ENCODE measurements at places on chromosomes 5 and 9. TPM values are rescaled to one million over a fixed set of nuclear protein-coding genes. Genes with fewer than 3 reads are reported as not detected.

DNA sequence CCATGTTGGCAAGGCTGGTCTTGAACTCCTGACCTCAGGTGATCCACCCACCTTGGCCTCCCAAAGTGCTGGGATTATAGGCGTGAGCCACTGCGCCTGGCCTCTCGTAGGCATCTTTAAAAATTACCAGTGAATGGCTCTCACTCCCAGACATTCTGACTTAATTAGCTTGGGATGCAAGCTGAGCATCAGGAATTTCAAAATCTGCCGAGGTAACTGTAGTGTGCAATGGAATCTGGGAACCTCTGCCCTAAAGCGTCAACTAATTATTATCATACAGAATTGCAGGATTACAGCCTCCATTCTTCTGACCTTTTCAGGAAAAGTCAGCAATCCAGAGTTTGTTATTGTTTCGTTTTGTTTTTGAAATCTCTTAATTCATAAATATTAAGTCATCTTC is 213.4 kb upstream of the DMAC1 start:
- no peak for DNase-seq

- DNase-seq = no peak
These were observed 294.1 kb upstream of the TNC start for GRCh38 chr9:115411993-115412452.

Gene PCDHA1
- not detected for total RNA-seq

Gene PCDHB12
- not detected for total RNA-seq

Gene WDR38
- total RNA-seq = not detected

- no peak for DNase-seq
These were observed 293.2 kb downstream of the EPB41L4A start for GRCh38 chr5:112125903-112126302.

DNA sequence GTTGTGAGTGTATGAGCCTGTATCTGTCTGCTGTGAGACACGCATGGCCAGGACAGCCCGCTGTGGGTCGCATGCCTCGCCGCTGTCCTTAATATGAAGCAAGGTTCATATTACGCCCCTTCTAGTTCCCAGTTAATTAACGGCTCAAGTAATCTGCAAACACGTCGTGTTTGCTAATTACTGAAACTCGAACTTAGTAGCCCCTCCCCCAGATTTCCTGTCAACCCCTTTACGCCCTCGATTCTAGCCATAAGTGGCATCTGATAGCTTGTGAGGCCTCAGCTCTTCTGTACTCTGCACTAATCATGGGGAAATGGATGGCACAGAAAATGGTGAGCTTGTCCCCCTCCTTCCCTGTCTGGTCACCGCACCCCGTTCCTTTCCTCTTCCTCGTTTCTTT is 116.9 kb upstream of the OTULINL start:
- no peak for DNase-seq

DNA sequence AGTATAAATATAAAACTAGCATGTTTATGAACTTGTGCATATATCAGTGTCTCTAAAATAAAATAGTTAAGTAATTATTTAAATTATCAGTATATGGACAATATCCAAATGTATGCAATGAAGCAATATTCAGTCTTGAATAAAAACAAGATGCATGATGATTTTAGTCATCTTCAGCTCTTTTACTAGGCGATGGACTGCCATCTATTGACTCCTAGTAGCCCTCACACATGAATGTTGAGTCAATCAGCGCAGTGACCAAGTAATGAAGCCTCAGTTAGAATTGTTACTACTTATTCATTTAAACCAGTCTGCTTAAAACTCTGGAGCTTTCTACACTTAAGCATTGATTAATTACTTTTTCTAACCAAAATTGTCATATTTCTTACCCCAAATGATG is 92.9 kb upstream of the GRHPR start:
- DNase-seq = no peak

Gene RPL35
- 3,564 TPM for total RNA-seq

Gene SLC6A7
- total RNA-seq = not detected

GRCh38 chr5:150460781-150461180 is 11.2 kb upstream of the RPS14 start:
- DNase-seq = no peak

GRCh38 chr9:7516376-7516775 is 283.2 kb downstream of the DMAC1 start:
- no peak for DNase-seq

Gene CYSRT1
- total RNA-seq = 0.83 TPM

GRCh38 chr5:152271420-152271819 is 133.7 kb downstream of the NMUR2 start:
- DNase-seq = peak; percentile 27

DNA sequence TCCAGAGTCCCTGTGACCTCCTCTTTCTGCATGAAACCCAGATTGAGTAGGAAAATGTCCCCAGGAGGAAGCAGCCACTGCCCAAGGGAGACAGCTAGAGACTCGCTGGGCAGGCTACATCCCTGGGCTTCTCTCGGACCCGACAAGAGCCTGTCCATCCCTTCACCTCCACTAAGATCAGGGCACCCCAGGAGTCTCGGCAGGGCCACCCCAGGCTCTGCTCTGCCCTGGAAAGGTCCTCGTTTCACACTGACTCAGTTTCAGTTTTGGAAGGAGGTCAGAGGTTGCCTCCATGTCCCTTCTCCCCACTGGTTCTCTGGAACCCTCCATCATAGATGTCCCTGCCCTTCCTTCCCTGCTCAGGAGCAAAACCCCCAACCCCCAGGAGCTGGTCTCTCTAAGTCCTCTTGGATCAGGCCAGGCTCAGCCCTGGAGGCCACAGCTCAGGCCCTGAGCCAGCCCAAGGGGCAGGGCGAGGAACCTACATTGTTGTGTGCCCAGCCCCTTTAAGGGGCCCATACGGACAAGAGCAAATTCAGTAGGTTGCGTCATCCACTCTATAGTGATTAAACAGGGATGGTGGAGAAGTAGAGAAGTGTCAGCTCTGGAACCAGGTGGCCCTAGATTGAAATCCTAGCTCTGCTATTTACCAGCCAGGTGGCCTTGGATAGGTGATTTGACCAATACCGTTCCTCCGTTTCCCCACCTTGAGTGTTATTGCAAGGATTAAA is 37.4 kb downstream of the C9orf50 start:
- no peak for DNase-seq

- DNase-seq = no peak
These were observed 4.4 kb upstream of the CD180 start for GRCh38 chr5:67200809-67201562.

GRCh38 chr5:27733237-27733636 is 694.9 kb upstream of the CDH9 start:
- no peak for DNase-seq

DNA sequence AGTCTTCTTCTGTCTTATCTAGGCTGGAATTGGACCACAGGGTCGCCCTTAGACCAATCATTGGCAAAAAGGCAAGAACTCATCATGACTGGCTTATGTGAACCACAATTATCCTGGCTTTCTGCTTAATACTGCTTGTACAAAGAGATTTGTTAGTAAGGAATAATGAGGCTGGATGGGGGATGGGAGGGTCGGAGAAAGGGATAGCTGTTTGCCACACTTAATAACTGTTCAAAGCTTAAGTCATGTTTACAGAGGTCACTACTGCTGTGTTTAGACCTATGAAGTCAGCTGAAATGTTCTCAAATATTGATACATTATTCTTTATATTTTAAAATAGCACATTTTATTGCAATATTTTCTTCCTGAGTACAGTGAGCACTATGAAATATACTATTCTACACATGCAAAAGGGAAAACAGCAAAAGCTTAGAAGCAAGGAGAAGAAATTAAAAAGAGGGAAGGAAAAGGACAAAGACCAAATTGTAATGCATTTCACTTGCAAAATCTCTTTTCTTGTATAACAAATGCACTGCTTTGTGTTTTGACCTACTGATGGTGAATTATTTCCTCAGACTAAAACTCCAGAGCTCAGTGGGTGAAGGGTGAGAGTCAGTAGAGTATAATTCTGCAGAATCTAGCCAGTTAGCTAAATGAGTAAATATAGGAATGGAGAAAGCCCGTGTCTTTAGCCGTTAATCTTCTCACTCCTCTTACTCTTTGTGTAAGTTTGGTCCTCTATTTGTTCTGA is 404.9 kb upstream of the ZNF608 start:
- DNase-seq = no peak

GRCh38 chr5:65880496-65881072 is 45.8 kb upstream of the ERBIN start:
- no peak for DNase-seq

Gene OBP2B
- not detected for total RNA-seq

Gene GRXCR2
- total RNA-seq = not detected

DNA sequence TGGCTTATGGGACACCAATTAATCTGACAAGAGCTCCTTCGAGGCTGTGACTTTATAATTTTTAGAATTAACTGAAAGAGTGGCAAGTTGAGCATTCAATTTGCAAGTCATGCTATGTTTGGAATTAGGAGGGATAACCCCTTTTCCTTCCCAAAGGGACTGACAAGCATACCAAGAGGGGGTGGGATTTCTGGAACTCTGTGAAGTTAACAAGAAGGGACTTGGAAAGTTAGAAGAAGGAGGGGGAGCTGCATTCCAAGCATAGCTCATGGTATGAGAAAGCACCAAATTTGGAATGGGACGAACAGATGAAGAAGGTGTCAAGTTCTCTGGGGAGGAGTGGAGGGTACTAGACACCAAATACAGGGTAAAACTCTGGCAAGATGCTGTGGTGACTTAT is 8.9 kb upstream of the PALM2AKAP2 start:
- no peak for DNase-seq

Gene ACO1
- total RNA-seq = 35.2 TPM

Gene TMEM232
- total RNA-seq = 0.67 TPM

- DNase-seq = peak; percentile 78
These were observed 34.5 kb upstream of the COL5A1 start for GRCh38 chr9:134606951-134607731.

DNA sequence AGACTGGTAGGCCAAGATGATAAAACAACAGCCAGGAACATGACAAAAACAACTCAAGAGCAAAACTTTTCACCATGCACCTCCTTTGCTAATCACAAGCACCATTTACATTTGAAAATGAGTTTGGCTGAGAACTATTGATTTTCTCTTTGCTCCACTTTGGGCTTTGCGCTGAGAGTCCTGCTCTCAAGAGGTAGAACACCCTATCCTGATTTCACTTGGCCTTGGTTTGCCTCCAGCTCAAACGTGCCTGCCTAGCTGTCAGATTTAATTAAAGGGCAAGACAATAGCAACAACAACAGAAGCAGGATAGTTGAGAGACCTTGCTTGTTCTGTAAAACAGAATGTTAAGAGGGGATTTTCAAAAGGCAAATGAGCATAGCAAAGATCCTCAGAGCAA is 128.2 kb upstream of the ASTN2 start:
- no peak for DNase-seq
